ENCODE measurements at places on chromosomes 3 and 15.

- no peak for DNase-seq
These were observed 31.7 kb upstream of the MAP4 start for GRCh38 chr3:48047841-48048464.

DNA sequence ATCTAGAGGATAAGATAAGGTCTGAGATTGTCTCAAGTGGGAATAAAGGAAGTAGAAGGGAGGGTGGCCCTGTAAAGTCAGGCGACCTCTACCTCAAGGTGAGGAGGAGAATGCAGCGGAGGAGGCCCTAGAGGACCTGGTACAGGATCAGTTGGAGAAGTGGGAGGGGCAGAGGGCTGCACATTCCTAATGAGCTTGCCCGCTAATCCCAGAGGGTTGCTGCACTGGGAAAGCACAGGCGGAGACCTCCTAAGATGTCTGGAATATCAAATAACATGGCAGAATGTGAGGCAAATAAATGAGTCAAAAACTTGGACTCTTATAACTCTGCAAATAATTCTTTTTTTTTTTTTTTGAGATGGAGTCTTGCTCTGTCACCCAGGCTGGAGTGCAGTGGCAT, 30.2 kb upstream of the VPS8 start:
- DNase-seq: peak; percentile 73

GRCh38 chr3:150349314-150350097, 58.6 kb upstream of the TSC22D2 start:
- DNase-seq: peak; percentile 63

GRCh38 chr3:70855149-70855548, 542.7 kb upstream of the MDFIC2 start:
- no peak for DNase-seq
